Endothelial cell of umbilical vein (primary cell): ENCODE measurements at places on chromosomes 7 and 10. TPM values are rescaled to one million over a fixed set of nuclear protein-coding genes. Genes with fewer than 3 reads are reported as not detected.

The IFIT1B gene
- not detected in 2 replicates for total RNA-seq

The MTPN gene
- 171 and 174 TPM in 2 replicates for total RNA-seq

The KCNH2 gene
- 0.09 TPM in 1 of 2 replicates, not detected in the other for total RNA-seq

The ARHGAP22 gene
- total RNA-seq, result 48.6 and 50.3 TPM in 2 replicates

The PDE6C gene
- total RNA-seq, result not detected in 2 replicates

The ERVW-1 gene
- total RNA-seq, result not detected in 2 replicates

The UCMA gene
- total RNA-seq, result not detected in 2 replicates

The NEBL gene
- 0.66 and 0.83 TPM in 2 replicates for total RNA-seq

The TMEM130 gene
- total RNA-seq, result not detected in 2 replicates

The INSIG1 gene
- 79.3 and 105 TPM in 2 replicates for total RNA-seq

The LGI1 gene
- not detected in 2 replicates for total RNA-seq

The SDHAF3 gene
- 5.2 and 7.1 TPM in 2 replicates for total RNA-seq

The PYROXD2 gene
- total RNA-seq, result 7.0 TPM in 2 replicates

The ASZ1 gene
- not detected in 2 replicates for total RNA-seq

The PTCD1 gene
- 6.9 and 9.6 TPM in 2 replicates for total RNA-seq

The OR6V1 gene
- total RNA-seq, result not detected in 2 replicates

The OR2A7 gene
- 0.21 TPM in 1 of 2 replicates, not detected in the other for total RNA-seq

The UTF1 gene
- not detected in 2 replicates for total RNA-seq

The VSTM2A gene
- total RNA-seq, result not detected in 2 replicates

The CDNF gene
- 0.58 and 0.99 TPM in 2 replicates for total RNA-seq

The VSTM4 gene
- 0.07 and 0.12 TPM in 2 replicates for total RNA-seq

The BMPER gene
- 0.13 and 0.32 TPM in 2 replicates for total RNA-seq

The PIP gene
- not detected in 2 replicates for total RNA-seq

The IGF2BP3 gene
- 111 and 117 TPM in 2 replicates for total RNA-seq

The GTF2IRD1 gene
- 24.2 and 24.7 TPM in 2 replicates for total RNA-seq

The GRID2IP gene
- not detected in 2 replicates for total RNA-seq

The TDRD1 gene
- not detected in 2 replicates for total RNA-seq

The NPFFR1 gene
- not detected in 2 replicates for total RNA-seq

The HOXA6 gene
- 17.9 and 20.7 TPM in 2 replicates for total RNA-seq

The SRI gene
- total RNA-seq, result 191 and 204 TPM in 2 replicates

The CELF2 gene
- 35.5 and 42.6 TPM in 2 replicates for total RNA-seq

The SPDYE2B gene
- not detected in 2 replicates for total RNA-seq

The GDF10 gene
- total RNA-seq, result not detected in 2 replicates

The FAM180A gene
- total RNA-seq, result not detected in 2 replicates

The POLR3A gene
- 22.1 and 25.3 TPM in 2 replicates for total RNA-seq

The LIPJ gene
- 0.09 TPM in 1 of 2 replicates, not detected in the other for total RNA-seq

The TBC1D12 gene
- 7.1 and 7.3 TPM in 2 replicates for total RNA-seq

The DPP6 gene
- not detected in 2 replicates for total RNA-seq

The SPAM1 gene
- not detected in 2 replicates for total RNA-seq

The RAPGEF5 gene
- total RNA-seq, result 43.2 and 43.3 TPM in 2 replicates

The CPXM2 gene
- total RNA-seq, result 0.42 and 2.7 TPM in 2 replicates

The MMD2 gene
- total RNA-seq, result not detected in 2 replicates

The HYCC1 gene
- total RNA-seq, result 43.2 and 51.8 TPM in 2 replicates

The CRTAC1 gene
- 0.72 and 3.0 TPM in 2 replicates for total RNA-seq

The TBXAS1 gene
- 2.3 and 4.3 TPM in 2 replicates for total RNA-seq

The MYH16 gene
- 0.09 and 0.11 TPM in 2 replicates for total RNA-seq

The HPS6 gene
- 18.5 TPM in 2 replicates for total RNA-seq

The CNPY1 gene
- not detected in 2 replicates for total RNA-seq

The ANXA11 gene
- 122 and 143 TPM in 2 replicates for total RNA-seq

The PNLIP gene
- not detected in 2 replicates for total RNA-seq

The RSPH10B gene
- total RNA-seq, result 0.18 and 0.29 TPM in 2 replicates

The SPDYE2 gene
- not detected in 2 replicates for total RNA-seq
